ENCODE measurements at places on chromosomes 5 and 9.

GRCh38 chr9:87039809-87040392, 92.6 kb upstream of the GAS1 start:
- no peak for DNase-seq

DNA sequence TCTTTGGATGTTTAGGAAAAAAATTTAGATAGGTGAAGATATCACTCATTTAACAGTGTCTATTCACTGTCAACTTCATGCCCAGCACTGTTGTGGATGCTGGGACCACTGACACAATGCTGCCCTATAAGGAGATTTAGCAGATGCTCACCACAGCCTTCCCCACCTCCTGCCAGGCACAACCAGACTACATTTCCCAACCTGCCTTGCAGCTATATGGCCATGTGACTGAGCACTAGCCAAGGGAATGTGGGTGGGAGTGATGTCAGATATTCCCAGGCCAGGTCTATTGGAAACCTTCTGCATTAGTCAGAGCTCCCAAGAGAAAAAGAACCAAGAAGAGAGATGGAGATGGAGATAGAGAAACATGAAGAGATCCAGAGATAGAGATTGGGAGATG, 302.6 kb upstream of the TAS2R1 start:
- no peak for DNase-seq

- DNase-seq = no peak
Measured at GRCh38 chr9:130636648-130637020, 27.8 kb upstream of the PRDM12 start.

DNA sequence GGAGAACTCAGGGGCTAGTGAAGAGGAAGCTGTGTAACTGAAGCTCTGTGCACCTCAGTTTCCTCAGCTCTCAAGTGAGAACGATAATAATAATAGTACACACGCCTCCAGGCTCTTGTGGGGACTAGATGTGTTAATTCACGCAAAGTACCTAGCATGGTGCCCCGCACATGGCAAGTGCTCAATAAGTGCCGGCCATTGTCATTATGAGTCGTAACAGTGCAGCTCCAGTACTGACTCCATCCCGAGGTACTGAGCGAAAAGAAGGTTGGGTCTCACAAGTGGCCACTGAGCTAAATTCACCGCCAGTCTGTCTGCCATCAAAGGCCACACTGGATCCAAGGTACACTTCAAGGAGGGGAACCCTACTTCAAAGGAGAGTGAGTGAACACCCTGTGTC, 40.4 kb downstream of the MED27 start:
- no peak for DNase-seq

DNA sequence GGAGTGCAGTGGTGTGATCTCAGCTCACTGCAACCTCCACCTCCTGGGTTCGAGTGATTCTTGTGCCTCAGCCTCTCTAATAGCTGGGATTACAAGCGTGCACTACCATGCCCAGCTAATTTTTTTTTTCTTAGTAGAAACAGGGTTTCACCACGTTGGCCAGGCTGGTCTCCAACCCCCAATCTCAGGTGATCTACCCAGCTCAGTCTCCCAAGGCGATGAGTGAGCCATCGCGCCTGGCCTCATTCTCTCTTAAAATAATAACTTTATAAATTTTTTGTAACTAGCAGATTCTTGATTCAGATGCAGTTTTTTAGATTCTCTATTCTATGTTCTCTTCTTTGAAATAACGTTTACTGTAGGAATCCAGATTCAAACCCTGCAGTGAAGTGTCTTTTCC, 127.1 kb downstream of the GDNF start:
- no peak for DNase-seq

DNA sequence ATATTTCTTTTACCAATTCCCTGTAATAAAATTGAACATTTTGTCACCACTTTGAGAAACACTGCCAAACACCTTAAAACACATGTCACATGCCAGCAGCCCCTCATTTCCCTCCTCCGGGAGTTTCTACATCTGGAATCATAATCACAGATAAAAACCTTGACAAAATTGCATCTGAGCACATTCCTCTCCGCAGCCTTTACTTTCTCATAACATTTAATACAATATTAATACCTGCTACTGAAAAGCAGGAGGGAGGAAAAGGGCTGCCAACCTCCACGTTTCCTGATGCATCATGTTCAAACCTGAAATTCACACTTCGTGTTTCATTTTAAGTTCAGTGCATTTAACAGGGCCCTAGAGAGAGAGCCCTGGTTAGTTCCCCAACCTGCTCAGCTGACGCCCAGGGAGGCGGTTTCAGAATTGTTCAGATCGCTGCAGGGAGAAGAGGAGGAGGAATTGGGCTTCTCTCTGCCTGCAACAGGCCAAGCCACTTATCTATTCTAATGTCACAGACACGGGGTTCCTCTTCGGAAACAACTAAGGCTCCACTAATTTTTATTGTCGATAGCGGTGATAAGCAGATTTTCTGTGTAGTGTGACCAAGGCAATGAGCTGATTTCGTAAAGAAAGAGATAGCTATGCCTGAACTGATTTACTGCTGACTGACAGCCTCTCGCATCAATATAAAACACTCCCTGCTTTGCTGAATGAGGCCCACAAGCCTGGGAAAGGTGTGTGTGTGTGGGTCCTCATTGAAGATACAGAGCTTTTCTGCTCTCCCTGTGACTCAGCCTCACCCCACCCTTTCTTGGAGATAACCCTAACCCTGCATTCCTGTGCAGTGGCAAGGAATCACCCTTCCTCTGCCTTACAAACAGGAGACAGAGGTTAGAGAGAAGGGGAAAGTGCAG, 4.9 kb upstream of the LHX2 start:
- DNase-seq = no peak

DNA sequence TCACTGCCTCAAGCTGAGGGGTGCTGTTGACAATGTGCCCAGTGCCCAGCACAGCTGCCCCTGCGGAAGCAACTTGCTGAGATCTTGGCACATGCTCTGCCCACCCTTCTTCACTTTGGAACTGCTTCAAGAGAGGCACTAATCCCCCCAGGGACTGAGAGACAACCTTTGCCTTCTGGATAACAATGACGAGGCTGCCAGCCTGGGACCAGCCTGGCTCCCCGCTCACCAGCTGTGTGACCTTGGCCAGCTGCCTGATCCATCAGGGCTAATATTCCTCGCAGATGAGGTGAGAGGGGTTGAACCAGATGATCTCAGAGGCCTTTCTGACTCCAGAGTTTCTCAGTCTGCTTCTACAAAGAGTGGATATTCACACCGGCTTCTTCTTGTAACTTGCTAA, 81.0 kb downstream of the SHB start:
- DNase-seq = no peak

- DNase-seq = no peak
Measured at GRCh38 chr5:92543201-92543600, 1037.8 kb downstream of the NR2F1-AS1 start.

Data from NCI-H187 (cell line).